ENCODE measurements at places on chromosomes 3 and 15.

DNA sequence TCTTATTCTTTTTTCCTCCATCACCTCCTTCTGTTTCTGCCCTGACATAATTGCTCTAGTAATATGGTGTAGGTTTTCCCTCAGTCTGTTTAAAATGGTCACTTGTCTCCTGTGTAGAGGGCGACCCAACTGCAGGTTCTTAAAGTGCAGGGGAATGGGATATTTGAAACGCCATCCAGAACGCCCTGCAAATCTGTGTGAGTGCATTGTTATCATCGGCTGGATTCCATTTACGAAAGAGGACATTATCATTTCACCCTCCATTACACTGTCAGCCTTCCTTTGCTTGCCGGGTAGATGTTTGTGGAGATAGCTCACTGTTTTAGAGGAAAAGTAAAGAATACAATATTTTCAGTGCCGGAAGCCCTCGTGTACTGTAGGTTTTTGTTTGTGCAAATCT, 354.0 kb downstream of the LRTM1 start:
- no peak for DNase-seq

DNA sequence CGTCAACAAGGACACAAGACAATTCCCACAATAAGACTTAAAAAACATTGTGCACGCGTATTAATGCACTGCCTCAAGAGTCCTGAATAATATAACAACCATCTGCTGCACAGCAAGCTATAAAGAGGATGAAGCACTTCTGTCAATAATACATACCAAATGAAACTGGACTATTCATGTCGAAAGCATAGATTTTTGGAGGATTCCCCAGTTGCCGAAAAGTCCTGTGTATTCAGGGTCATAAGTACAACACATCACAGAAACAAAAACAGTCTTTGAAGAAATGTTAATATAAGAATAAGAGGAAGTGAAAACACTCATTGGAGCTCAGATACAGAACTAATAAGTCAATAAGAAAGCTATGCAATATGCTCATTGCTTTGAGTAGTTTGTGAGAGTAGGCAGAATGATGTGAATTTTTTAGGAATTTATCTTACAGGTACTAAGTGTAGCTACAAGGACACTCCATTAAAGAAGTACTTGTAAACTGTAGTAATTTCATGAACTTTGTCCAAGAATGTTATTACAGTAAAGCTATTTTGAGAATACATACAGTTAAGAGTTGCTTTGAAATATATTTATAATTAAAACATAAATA, 31.6 kb downstream of the CBLB start:
- no peak for DNase-seq

- DNase-seq, result no peak
These were observed 41.3 kb downstream of the TMED3 start for GRCh38 chr15:79352206-79352605.

- DNase-seq, result no peak
These were observed 6.4 kb downstream of the CADM2 start for GRCh38 chr3:84965141-84965540.

DNA sequence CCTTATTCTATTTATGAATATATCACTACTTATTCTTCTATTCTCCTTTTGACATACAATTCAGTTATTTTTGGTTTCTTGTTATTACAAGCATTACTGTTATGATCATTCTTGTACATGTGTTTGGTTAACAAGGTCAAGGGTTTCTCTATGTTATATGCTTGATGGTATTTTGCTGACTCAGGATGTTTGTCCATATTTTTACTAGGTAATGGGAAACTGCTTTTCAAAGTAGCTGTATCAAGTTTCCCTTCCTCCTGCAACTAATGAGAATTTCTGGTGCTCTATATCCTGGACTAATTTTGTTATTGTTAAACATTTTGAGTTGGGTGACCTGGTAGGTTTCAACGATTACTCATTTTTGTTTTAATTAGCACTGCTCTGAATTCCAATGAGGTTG, 841.0 kb downstream of the OTOL1 start:
- DNase-seq, result no peak

DNA sequence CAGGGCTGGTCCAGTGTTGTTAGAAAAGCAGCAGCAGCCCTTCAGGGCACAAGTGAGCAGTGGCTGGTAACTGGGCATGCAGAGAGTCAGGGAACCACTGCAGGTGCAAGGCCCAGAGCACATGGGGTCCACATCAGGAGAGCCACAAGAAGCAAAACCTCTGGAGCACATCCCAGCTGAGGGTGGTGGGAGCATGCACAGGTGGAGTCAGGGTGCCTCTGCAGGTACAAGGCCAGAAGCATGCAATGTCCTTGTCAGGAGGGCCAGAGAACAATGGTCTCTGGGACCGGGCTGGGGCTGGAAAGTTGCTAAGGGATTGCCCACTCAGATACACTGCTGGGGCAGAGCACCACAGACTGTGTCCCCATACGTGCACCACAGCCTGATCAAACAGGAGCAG, 226.1 kb upstream of the UBE2E2 start:
- DNase-seq, result no peak

- DNase-seq, result no peak
These were observed 6.0 kb downstream of the KLF15 start for GRCh38 chr3:126351086-126351770.

GRCh38 chr15:57972864-57973263, 92.6 kb downstream of the ALDH1A2 start:
- DNase-seq, result no peak
